ENCODE measurements at places on chromosomes 1 and 21. TPM values are rescaled to one million over a fixed set of nuclear protein-coding genes. Genes with fewer than 3 reads are reported as not detected.
A peak's percentile ranks its signal among the peaks of the same experiment; 100 is the strongest.

Gene TRIM63
- total RNA-seq, result not detected

Gene PTGS2
- total RNA-seq, result 2.5 TPM

Gene KRTAP13-2
- not detected for total RNA-seq

- no peak for DNase-seq
Observed at GRCh38 chr1:169090900-169091311, 15.6 kb upstream of the ATP1B1 start.

DNA sequence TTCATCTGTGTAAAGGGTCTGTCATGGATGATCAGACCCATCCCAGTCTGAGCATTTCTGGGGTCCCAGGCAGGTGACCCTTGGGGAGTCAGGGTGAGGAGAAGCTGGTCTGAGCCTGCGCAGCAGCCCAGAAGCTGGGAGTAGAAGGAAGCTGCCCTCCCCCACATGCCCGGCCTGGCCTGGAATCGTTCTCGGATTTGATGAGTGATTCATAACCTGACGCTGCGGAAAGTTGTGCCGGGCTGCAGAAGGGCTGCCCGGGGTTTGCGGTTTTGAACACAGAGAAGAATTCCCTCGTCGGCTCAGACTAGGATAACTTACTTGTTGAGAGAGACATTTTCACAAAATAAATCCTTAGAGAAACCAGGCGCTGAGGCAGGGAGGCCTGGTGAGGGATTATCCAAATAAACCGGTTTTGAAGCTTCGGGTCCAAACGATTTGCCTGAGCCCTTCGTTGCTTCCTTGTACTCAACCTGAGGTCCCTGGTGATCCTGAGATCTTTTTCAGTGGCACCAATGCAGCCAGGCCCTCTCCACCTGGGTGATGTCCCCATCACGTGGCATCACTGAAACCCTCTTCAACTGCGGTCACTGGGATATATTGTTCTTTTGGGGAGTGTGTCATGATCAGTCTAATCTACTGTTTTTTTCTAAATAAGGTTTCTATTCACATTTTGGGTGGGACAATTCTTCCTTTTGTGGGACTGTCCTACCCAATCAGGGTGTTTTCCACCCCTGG, 29.2 kb downstream of the EPHB2 start:
- peak; percentile 94 for DNase-seq

DNA sequence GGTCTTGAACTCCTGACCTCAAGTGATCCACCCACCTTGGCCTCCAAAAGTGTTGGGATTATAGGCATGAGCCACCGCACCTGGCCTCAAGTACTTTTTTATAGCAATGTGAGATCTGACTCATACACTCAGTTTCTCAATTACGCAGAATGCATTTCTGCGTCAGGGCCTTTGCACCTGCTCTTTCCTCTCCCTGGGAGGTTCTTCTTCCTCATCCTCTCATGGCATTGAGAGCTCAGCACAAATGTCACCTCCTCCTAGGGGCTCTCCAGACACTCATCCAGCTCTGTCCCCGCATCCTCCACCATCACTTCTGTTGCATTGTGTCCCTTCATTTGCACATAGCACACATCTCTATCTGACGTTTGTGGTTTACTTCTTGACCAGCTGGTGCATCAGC, 418.8 kb downstream of the PTPRU start:
- DNase-seq, result no peak

DNA sequence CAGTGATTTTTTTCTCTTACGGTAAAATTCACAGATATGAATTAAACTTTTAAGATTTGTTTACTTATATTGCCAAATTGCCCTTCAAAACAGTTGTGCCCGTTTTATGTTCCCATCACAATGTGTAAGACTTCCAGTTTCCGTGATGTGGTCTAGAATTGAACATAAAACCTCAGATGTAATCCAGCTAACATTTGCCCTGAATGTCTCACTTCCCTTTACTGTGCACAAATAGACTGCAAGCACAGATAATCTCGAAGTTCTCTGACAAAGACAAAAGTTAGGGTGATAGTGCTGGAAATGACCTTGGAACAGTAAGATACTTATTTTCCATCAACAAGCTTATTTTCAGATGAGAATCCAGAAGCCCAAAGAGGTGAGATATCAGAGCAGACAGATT, 177.5 kb downstream of the ZZZ3 start:
- DNase-seq, result no peak

GRCh38 chr1:53349369-53349835, 21.5 kb upstream of the LRP8 start:
- DNase-seq, result no peak

DNA sequence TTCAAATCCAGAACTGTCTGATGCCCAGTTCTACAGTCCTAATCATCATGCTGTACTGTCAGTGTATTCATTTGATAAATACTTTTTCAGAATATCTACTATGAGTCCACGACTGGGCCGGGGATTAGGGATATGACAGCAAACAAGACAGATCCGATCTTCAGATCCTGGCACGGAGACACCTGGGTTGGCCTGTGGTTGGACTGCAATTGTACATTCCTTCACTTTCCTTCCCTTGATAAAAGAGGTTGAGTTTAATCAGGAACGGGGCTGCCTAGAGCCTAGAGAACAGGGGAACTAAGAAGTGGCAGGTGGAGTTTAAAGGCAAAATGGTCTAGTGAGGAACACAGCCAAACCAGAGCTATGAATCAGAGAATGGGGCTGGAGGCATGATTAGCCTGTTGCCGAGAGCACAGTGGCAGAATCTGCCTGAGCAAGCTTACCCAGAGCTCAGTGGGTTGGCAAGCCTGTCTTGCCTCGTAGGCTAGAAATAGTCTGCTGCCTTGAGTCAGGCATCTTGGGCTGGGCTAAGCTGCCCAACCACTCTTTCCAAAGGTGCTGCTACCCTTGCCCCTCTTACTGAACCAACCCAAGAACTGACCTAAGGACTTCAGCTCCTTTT, 38.1 kb upstream of the PTCH2 start:
- peak; percentile 91 for DNase-seq

DNA sequence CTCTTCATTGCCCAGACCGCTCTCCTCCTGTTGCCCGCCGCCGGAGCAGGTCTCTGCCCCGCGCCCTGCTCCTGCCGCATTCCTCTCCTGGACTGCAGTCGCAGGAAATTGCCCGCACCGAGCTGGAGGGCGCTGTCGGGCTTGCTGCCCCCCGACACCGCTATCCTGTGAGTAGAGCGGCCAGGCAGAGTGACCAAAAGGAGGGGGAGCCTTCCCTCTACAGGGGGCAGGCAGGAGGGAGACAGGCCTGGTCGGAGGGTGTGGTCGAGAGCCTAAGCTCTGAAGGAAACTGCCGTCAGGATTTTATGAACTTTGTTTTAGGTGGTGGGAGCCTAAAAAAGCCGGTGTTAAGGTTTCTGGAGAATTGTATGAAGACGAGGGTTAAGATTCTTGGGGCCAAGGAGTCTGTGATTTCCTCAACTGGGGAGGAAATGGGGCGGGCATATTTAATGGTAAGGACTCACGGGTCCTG, 517 bp downstream of the LRIG2 start:
- peak; percentile 50 for DNase-seq

- no peak for DNase-seq
Observed at GRCh38 chr1:35945327-35945726, 14.4 kb downstream of the AGO3 start.

DNA sequence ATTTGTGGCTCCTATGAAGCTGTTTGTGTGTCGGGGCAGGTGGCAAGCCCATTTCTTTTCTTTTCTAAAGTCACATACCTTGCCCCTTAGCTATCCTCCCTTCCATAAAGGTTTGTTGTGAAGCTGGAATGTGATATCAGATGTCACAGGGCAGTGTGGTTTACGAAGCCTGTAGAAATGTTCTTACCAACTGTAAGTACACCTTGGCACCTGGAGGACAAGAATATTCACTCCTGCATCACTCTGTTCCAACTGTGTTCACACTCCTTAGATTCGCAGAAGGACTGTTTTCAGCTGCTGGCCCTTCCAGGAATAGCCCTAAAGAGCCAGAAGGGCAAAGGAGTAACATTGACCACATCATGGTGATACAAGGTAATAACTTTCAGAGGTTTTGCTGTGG, 176.9 kb downstream of the FGGY start:
- no peak for DNase-seq

DNA sequence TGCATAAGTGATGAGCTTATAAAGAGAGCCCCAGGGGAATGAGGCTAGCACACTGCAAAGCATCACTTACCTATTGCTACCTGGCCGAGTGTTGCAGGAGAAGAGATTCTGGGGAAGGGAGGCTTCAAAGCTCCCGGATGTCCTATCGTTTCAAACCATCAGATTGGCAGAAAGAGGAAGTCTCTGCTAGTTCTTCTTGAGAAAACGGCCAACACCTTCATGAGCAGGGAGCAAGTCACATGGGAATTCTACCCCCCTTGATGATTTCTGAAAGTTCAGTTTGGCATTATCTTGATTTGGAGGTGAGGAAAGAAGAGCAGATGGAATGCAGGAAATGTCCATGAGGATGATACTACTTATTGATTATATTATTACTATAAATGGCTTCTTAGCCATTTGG, 16.2 kb downstream of the SYF2 start:
- DNase-seq, result no peak

DNA sequence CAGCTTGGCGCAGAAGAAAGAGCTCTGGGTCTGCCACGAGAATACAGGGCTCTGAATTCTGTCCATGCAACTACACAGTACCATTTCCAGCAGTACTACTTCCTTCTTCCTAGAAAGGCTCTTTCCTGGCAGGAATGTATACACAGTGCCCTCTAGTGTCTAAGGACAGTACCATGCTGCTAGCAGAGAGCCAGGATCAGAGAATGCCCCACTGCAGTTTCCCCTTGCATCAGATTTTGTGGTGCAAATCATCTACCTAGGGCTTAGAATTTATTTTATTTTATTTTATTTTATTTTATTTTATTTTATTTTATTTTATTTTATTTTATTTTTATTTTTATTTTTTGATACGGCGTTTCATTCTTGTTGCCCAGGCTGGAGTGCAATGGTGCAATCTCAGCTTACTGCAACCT, 50.8 kb downstream of the PAX7 start:
- DNase-seq, result peak; percentile 3

DNA sequence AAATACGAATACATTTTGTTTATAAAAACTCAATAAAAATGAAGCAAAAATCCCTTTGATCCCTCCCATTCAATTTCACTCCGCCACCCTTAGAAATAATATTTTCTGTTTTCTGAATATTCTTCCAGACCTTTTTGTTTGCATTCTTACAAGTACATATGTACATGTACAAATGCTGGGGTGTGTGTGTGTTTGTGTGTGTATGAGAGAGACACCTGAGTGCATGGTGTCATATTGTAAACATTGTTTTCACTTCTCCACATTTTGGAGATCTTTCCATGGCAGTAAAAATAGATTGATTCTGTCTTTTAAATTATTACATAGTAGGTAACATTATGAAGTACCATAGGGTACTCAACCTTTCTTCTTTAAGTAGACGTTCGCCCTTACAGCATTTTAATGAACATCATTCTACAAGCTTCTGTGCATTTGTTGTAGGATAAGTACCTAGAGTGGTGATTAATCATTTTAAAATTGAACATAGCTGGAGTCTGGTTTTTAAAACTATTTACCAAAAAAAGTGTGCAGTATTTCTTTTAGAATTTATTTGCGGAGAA, 1.3 kb upstream of the MPC2 start:
- no peak for DNase-seq

Measured in astrocyte (in vitro differentiated cells and primary cell).